ENCODE measurements at places on chromosomes 12 and 14.

DNA sequence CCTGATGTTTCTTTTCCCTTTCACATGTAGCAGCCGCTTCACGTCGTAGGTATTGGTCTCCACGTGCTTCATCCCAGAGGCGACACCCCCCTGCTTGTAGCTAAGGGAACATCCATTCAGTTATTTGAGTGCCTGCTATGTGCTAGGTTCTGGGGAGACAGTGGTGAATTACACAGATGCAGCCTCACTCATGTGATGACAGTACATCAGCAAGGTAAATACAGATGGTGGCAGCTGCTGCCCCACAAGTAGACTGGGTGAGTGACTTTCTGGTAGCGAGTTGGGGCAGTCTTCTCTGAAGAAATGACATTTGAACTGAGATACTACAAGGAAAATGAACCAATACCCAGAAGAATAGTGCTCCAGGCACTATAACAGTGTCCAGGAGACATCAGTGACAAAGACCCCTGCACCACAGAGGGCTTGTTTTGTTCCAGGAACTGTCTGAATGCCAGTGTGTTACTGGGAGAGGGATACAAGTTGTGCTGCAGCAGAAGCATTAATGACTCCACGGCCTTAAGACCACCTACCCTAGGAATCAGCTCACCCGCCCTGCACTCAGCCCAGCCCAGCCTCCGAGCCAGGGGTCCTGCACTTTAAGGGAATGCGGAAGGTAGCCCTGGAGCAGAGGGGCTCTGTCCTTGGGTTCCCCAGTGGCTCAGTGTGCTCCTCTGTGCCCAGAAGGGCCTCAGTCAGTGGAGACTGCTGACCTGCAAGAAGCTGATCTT lies 7.3 kb downstream of the AVIL start:
- DNase-seq = no peak

- DNase-seq = no peak
These were observed 215.6 kb upstream of the ATP2B1 start for GRCh38 chr12:89924191-89924590.

- no peak for DNase-seq
These were observed 1.5 kb upstream of the KRT6A start for GRCh38 chr12:52494518-52494917.

DNA sequence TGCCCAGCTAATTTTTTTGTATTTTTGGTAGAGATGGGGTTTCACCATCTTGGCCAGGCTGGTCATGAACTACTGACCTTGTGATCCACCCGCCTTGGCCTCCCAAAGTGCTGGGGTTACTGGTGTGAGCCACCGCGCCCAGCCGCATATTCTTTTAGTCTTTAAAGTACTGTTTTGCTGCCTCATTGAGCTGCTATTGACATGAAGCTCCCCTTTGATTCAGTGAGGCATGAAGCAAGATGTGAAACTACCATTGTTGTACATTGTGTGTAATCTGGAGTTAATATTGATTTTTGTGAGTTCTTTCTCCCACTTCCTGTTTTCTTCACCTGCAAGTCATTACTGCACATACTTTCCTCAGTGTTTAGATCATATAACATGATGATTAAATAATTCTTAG lies 80.8 kb downstream of the MNAT1 start:
- no peak for DNase-seq

DNA sequence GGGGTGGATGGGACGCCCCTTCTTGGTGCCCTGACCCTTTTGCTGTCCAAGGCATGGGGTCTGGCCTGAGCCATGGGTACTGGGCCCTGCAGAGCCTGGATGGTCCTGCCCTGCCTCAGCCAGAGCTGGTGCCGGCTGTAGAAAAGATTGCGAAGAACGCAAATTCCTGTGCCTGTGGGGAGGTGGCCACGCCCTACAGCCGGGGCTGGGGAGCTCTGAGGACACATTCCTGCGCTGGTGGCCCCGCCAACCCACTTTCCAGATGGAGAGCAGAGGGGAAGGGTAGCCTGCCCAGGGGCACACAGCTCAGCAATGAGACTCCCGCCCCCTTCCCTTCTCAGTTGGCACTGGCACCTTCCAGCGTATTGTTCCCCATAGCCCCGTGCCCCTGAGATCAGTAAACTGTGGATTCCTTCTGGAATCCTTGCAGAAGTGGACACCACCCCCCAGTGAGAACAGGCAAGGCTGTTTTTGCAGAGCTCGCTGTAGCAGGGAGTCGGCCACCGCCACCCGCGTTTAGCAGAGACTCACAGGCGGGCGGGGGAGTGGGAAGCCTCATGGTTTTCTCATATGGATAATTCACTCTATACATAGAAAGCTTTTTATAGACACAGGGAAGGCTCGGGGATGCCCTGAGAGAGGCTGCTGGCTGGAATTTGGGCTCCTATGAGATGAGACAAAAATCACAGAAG lies 8.6 kb downstream of the INF2 start:
- DNase-seq = no peak

GRCh38 chr12:101823891-101824290 lies 6.9 kb downstream of the GNPTAB start:
- peak; percentile 44 for DNase-seq

DNA sequence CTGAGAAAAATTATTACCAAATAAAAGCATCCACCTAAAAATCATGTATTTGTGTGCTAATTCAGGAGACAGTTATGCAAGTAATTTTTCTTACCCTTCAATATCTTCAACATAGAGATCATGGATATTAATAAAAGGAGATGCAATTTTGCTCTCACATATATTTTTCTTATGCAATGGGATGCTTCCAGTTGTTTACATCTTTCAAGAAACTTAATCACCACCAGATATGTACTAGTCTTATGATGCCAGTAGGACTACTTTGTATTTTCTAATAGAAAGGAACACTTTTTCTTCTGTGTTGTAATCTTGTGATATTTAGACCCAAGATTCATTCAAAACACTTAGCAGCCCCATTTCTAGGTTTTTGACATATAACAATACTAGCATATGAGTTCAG lies 107.6 kb downstream of the NAV3 start:
- no peak for DNase-seq

DNA sequence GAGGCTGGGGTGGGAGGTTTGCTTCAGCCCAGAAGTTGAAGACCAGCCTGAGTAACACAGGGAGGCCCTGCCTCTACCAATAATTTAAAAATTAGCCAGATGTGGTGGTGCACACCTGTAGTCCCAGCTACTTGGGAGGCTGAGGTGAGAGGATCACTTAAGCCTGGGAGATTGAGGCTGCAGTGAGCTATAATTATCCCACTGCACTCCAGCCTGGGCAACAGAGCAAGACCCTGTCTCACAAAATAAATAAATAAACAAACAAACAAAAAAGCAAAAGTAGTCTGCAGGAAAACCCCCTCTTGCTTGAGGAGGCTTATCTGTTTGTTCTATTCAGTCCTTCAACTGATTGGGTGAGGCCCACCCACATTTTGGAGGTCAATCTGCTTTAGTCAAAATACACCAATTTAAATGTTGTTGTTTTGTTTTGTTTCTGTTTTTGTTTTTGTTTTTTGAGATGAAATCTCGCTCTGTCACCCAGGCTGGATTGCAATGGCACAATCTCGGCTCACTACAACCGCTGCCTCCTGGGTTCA lies 24.9 kb upstream of the TXNRD1 start:
- DNase-seq = no peak

- DNase-seq = no peak
These were observed 316.9 kb downstream of the DAD1 start for GRCh38 chr14:22271838-22272799.

DNA sequence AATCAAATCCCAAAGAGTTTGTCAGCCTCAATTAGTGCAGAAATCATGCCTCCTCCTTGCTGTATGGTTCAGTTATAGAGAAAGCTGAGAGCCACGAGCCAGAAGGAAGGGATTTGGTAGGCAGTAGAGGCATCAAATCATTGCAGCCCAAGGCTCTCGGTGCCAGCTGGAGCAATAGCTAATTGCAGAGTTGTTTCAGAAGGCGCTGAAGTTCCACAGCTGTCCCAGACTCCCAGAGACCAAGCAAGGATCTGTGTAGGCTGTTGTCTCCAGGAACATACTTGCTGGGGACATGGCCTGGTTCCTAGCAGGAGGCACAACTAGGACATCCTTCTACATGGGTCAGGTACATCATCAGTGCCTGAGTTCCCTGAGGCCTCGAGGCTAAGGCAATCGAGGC lies 80.4 kb upstream of the WSCD2 start:
- DNase-seq = no peak

GRCh38 chr14:99410019-99410418 lies 70.6 kb downstream of the SETD3 start:
- DNase-seq = no peak

- DNase-seq = peak; percentile 74
These were observed 94.3 kb downstream of the RFLNA start for GRCh38 chr12:124389138-124389724.

- DNase-seq = no peak
These were observed 187.9 kb downstream of the ALG10 start for GRCh38 chr12:34210183-34210582.

- DNase-seq = no peak
These were observed 39.4 kb downstream of the NCOR2 start for GRCh38 chr12:124527861-124528561.

DNA sequence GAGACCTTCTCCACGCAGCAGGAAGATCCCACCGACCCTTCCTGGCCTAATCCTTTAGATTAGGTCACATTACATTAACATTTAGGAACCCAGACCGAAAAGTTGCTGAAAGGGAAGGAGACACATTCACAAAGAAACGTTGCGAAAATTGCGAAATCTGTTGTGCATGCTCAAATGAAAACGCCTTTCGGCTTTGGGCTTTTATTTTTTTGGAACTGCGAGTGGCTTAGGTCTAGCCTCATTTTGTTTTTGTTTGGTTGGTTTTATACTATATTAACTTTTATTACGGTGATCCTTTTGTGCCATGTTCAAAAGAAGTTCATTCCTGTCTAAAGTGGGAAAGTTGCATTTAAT lies 1.5 kb downstream of the MYF6 start:
- no peak for DNase-seq

- DNase-seq = no peak
These were observed 28.3 kb upstream of the ZFP36L1 start for GRCh38 chr14:68820999-68821683.

GRCh38 chr12:7075518-7075917 lies 15.0 kb downstream of the C1S start:
- no peak for DNase-seq

DNA sequence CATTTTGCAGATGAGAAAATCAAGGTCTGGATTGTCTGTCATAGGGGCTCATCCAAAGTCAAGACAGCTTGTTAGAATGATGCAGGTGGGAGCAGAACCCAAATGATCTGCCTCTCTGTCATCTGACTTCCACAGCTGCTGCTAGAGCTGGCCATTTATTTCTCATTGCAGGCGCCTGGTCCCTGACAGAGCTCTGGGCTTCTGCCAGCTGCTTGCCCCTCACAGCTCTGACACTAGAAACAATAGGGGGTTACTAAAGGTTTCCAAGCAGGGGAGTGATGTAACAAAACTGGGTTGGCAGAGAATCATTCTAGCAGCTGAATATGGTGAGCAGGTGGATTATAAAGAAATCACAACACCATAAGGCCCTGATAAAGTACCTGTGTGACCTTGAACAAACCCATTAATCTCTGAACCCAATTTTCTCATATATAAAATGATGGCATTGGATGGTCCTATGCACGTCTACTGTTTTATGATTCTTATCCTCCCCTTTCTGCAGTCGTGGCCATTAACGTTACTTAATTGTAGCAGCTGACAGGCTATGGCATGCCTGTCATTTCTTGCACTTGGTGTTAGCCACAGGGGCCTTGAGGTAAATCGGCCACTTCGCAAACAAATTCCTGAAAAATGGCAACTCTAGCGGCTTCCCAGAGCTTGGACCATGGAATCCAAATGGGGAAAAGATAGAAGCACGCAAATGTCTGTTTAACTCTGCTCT lies 134.6 kb downstream of the RMST start:
- DNase-seq = no peak

DNA sequence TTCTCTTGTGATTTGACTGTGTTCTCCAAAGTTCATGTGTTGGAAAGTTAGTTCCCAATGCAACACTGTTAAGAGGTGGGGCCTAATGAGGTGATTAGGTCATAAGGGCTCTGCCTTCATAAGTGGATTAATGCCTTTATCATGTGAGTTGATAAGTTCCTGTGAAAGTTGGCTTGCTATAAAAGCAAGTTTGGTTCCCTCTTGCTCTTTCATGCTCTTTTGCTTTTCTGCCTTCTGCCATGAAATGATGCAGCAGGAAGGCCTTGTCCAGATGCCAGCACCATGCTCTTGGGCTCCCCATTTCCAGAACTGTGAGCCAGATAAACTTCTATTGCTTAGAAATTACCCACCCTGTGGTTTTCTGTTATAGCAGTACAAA lies 41.9 kb downstream of the SLC16A7 start:
- DNase-seq = no peak

GRCh38 chr14:100740196-100740825 lies 13.6 kb downstream of the DLK1 start:
- no peak for DNase-seq

DNA sequence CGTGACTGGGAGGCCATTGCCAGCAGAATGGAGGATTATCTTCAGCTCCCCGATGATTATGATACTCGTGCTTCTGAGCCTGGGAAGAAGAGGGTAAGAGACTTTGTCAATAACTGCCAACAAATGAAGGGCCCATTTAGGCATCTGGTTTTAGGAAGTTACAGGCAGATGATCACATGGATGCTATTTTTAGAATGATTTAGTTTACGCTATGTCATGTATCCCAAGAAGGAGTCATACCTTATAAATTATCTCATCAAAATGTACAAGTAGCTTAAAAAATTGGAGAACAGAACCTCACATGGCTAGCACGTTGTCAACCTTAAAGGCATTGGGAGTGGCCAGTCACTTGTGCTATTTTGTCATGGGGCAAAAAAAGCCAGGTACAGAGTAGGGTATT lies 46.7 kb downstream of the PROX2 start:
- no peak for DNase-seq

DNA sequence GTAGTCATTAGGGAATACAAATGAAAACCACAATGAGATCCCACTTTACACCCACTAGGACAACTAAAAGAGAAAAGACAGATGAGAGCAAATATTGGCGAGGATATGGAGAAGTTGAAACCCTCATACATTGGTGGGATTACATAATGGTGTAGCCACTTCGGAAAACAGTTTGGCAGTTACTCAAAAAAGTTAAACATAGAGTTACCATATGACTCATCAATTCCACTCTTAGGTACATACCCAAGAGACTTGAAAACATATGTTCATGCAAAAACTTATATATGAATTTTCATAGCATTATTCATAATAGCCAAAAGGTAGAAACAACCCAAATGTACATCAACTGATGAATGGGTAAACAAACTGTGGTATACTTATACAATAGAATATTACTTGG lies 27.1 kb downstream of the ALDH1L2 start:
- no peak for DNase-seq

DNA sequence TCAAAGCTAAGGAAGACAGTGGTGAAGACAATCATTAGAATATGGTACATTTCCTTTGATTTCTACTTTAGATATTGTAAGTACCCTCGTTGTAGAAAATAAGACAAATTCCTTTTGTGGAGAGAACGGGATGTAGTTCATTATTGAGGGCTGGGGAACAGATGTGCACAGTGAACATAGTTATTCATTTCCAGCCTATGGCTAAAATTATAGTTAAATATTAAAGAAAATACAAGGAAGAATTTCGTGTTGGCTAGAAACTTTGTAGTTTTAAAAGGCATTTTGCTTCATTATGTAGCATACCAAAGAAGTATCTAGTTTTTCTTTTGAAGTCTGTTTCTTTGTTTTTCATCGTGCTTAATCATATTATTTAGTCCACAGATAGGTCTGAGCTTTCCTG lies 201.8 kb downstream of the ESR2 start:
- no peak for DNase-seq

GRCh38 chr12:25052196-25052913 lies 103.5 kb upstream of the BCAT1 start:
- DNase-seq = peak; percentile 10

All from activated CD4-positive, alpha-beta T cell treated with anti-CD3 and anti-CD28 coated beads, Interleukin-2, amount 50 U/mL, for 48 hours (primary cell).